ENCODE measurements at places on chromosomes 3 and 15.

DNA sequence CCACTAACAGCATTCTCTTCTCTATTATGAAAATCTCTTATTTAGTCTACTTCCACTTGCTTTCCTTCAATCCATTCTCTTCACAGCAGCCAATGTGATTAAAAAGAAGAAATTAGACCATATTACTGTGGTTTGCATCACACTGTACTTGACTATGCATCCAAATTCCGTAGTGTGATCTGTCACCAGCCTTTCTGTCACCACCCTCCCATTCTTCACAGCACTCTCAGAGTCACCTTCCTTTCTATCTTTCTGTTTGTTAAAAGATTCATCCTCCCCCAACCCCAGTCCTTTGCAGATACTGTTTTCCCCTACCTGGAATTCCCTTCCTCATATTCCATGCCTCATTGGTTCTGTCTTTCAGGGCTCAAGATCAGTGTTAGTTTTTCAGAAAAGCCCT, 55.0 kb upstream of the ABHD10 start:
- no peak for DNase-seq

DNA sequence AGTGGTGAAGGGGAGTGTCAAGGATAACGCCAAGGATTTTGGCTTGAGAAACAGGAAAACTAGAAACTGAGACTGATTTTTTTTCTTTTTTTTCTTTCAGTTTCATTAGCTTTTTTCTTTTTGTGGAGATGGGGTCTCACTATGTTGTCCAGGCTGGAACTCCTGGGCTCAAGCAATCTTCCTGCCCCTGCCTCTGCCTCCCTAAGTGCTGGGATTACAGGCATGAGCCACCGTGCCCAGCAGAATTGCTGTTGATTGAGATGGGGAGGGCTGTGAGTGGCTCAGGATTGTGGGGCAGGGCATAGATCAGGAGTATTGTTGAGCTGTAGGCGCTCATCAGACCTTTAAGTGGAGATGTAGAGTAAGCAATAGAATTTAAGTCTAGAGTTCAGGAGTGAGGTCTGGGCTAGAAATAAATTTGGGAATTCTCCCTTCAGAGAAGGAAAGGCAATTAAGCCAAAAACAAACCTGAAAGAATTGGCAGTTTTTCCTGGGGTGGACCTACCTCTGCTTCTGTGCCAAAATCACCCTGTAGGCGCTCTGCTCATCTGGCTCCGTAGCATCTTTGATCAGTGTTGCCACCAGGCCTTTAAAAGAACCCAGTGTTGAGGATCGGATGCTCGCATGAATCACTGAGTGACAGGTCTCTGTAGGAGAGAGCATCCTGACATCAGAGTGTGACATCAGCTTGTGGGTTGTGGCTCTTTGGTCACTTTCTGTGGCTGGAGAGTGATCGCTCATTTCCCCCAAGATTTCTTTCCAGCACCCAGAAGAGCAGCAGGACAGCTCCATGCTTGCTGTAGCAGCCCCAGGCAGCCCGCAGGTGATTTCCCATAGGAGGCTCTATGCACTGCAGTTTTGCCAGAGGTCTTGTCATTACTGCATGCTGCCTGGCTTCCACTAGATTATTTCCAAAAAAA, 15.8 kb downstream of the ABHD17C start:
- DNase-seq: no peak

GRCh38 chr15:35166730-35167359, 81.8 kb upstream of the NANOGP8 start:
- no peak for DNase-seq

GRCh38 chr3:71029770-71030169, 553.8 kb downstream of the FOXP1 start:
- no peak for DNase-seq

GRCh38 chr3:114609973-114610630, 316.3 kb downstream of the TIGIT start:
- DNase-seq: no peak

DNA sequence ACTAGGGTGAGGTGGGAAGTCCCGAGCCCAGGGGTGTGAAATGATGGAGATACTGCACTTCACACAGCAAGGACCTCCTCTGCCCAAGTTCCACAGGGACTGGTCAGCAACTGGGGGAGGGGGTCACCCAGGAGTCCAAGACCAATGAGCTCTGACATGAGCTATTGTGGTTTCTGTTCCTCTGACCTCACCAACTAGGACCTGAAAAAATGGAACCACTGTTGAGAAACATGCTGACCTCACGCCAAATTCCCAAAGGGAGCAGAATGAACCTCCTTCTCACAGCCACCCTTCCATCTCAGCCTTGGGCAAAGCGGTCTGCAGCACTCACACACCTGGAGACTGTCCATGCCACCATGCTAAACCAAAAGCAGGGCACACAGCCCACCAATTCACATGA, 69.3 kb downstream of the LRIG1 start:
- no peak for DNase-seq

DNA sequence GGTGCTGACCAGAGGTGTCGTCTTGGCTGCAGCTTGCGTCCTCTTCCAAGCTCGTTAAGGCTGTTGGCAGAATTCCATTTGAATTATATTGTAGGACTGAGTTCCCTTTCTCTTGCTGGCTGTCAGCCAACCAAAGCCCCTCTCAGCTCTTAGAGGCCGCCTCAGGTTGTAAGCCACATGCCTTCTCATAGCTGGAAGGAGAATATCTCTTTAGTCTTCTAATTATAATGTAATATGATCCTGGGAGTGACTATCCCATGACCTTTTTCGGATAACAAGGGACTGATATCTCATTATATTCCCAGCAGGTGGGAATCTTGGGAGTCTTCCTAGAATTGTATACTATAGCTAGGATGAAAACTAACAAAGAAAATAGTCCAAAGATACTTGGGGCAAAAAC, 4.8 kb downstream of the SCG5 start:
- no peak for DNase-seq

- DNase-seq: no peak
These were observed 471 bp upstream of the KBTBD8 start for GRCh38 chr3:66997560-66998112.

DNA sequence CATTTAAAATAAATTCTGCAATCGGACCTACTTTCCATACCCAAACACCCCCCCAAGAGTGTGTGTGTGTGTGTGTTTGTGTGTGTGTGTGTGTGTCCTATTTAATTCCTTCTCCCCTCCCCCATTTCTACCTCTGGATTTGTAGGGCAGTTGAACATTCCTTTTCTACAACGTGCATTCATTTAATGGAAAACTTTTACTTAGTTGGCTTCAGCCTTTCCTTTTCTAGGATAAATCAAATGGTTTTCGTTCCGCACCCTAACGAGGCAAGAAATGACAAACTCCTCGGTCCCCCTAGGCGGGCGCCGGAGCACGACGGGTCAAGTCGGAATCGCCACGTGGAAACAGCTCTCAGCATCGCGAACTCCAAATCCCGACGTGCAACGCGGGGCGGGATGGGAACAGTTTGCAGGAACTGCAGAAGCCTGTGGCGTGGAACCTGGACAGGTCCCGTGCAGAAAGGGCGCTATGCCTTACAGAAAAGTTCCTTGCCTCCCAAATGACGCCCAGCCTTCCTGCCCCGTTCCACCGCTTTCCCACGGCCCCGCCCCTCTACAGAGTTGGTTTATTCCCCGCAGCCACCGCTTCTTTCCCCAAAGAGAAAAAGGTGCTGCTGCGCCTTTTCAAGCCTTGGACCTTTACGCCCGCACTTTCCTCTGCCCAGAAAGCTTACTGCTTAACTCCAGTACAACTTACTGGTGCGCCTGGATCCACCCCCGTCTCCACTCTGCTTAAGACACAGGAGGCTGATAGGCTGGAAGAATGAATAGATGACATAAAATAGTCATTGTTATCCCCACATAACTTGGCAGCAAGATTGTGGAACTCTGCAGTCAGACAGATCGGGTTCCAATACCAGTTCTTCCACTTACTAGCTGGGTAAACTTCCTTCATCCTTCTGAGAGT, 1.1 kb upstream of the EIF2B5 start:
- peak; percentile 51 for DNase-seq

DNA sequence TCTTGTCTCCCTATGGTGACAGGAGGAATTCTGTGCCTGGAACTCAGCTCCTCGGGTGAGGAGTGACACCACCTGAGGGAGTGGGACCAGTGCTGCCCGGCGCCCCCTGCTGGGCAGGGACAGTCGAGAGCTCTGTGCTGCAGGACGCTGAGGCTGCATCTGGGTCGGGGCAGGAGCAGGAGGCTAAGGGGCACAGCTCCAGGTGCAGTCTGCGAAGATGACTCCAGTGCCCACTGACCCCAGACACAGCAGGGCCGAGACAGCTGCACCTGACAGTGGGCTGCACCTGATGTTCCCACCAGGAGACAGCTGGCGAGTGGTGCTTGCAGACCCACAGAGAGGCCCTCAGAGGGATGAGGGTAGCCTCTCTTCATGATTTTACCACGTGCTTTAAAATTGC, 152.9 kb downstream of the ATP10A start:
- DNase-seq: peak; percentile 26

DNA sequence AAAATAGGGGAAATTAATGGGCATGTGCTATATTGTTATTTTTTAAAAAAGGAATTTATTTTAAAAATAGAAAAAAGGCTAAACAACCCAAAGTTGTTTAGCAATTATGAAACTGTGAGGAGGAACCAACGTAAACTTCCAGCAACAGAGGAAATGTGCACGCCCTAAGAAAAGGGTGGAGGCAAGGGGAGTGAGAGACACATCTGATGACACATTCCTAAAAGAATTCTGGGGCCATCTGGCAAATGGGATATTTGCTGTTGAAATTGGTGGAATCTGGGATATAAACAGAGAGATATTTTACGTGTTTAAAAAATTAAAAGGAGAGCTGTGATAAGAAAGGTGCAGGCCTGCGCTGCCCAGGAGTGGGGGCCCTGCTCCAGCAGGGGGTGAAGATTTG, 50.8 kb upstream of the MUC13 start:
- no peak for DNase-seq

DNA sequence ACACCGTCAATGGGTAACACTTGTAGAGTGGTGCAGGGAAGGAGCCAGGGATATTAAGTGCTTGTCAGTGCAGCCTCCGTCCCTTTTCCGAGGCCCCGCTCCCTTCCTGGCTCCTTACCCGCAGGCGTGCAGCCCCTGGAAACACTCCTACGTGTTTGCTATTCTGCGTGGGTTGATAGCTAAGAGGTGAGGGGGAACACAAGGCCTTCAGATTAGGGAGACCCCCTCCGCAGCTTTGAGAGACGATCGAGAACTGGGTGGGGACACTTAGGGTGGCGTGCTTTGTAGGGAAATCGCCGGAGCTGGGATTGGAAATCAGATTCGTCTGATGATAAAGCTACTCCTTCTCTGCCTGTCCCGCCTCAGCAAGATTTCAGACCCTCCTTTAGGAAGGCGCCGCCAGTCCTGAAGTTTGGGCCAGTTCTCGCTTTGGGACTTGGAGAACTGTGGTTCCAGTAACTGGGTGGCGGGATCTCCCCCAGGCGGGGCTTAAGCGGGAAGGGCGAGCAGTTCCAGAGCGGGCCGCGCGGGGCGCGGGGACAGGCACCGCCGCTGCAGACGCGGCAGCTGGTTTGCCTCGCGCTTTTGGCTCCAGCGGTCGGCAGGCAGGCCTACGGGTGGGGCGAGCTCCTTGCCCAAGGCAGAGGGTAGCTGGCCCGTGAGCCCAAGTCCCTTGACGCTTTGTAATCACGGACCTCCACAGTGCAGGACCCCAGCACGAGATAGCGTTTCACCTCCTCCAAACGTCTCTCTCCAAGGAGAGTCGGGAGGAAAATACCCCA, 8.0 kb upstream of the FAM107A start:
- DNase-seq: peak; percentile 41

- DNase-seq: no peak
These were observed 104.2 kb upstream of the SLC7A14 start for GRCh38 chr3:170689893-170690660.

DNA sequence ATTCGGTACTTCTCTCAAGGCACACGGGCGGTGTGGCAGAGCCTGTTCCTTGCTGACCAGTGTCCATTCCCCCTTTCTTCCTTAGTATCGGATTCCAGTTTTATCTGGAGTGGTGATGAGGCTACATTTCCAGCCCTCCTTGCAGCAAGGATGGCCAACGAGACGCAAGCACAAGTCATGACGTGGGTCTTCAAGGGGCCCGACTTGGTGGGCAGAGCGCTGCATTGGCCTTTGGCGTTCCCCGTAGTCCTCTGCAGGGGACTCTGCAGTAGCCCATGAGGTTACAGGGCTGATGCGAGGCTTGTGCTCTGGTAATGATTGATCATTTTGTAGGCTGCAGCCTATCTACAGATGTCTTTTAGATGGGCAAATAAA, 194.5 kb downstream of the OPA1 start:
- DNase-seq: no peak

DNA sequence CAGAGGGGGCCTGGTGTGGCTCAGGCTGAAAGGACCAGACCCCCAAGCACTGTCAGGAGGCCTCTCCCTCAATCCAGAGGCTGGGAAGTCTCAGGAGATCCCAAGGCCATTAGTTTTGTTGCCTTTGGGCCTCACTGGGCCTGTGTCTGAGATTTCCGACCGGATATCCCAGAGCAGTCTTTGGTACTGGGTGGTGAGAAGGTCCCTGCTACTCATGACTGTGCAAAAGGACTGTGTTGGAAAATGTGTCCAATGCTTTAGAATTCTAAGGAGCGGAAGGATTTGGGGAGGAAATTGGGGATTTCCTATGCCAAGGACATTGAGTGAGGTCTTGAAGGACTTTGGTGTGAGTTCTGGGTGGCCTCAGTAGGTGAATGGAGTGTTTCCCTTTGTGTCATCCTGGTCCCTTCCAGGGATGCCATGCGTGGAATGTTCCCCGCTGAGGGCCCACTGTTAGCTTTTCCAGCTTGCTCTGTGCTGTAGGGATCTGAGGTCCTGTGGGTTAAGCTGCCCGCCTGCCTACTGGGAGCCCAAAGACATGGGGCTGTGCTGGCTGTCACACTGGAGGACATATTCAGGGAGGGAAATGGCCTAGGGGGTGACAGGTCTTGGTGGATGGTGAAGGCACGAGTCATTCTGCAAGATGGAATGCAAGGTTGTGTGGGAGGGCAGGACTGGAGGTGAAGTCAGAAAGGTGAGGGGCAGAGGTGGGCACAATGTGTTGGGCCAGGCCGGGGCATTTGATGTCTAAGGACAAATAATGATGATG, 16.4 kb downstream of the SMAD6 start:
- DNase-seq: no peak

- DNase-seq: no peak
These were observed 345.2 kb upstream of the IL12A start for GRCh38 chr3:159643406-159643805.

DNA sequence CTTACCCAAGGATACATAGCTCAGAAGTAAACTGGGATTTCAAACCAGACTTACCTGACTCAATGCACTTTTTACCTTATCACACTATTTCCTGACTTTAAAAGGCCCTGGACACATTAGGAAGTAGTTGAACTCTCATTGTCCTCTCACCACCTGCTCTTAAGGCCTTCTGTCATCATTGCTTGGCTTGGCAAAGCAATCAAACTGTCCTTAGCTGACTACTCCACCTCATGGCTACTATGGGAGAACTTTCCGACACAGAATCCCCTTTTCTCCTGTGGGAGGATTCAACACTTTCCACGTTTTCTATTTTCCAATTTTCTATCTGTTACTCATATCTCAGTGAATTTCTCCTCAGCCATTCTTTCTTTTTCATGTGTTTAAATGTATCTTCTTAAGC, 55.4 kb downstream of the ZNF148 start:
- no peak for DNase-seq

GRCh38 chr3:58353722-58354553, 21.2 kb downstream of the PXK start:
- DNase-seq: peak; percentile 23

- no peak for DNase-seq
These were observed 9.5 kb downstream of the ZNF280D start for GRCh38 chr15:56723787-56724186.
